ENCODE measurements at places on chromosomes 4 and X.

- no peak for DNase-seq
Observed at GRCh38 chr4:37008199-37008598, 236.3 kb upstream of the NWD2 start.

DNA sequence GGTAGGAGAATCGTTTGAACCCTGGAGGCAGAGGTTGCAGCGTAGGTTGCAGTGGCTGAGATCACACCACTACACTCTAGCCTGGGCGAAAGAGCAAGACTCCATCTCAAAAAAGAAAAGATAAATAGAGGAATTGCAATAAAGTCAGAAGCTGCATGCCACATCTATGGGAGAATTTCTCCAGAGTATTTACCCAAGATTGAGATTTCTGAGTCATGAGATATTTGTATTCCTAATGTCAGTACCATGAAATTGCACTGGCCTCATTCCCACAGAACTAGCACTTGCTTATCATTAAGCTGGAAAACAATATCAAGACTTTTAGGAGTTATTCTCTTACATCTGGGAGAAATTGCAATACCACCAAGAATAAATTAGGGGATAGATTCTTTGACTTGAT lies 37.4 kb downstream of the ASIC5 start:
- no peak for DNase-seq

- no peak for DNase-seq
Observed at GRCh38 chr4:162502109-162502508, 338.3 kb upstream of the FSTL5 start.

- DNase-seq = peak; percentile 6
Observed at GRCh38 chr4:147683188-147683591, 773 bp downstream of the PRMT9 start.

DNA sequence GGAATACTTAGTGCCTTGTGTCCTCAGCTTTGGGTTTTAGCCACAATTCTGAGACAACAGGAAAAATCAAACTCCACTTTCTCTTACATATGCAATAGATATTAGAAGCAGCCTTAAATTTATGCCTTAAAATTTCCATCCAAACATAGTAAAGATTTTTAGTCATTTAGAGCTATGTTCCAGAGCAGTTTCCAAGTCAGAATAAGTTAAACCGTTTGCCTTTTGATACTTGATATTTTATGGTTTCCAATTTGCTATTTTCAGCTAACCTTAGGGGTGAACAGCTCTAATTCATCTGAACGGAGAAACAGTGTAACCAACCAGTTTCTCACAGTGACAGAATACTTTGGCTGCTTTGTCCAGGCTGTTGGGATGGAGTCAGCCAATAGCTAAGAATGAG lies 125.8 kb upstream of the RXFP1 start:
- DNase-seq = no peak

- DNase-seq = no peak
Observed at GRCh38 chrX:123140454-123140853, 43.6 kb upstream of the GRIA3 start.

- no peak for DNase-seq
Observed at GRCh38 chr4:155578726-155579370, 87.8 kb upstream of the GUCY1A1 start.

Data from CD4-positive, alpha-beta T cell treated with Interleukin-15 for 4 hours (primary cell).